Type B pancreatic cell (in vitro differentiated cells): ENCODE measurements at places on chromosomes 4 and X. TPM values are rescaled to one million over a fixed set of nuclear protein-coding genes. Genes with fewer than 3 reads are reported as not detected.

The POU3F4 gene
- 0.45 and 1.3 TPM in 2 replicates for total RNA-seq

The DCLK2 gene
- 4.8 and 24.9 TPM in 2 replicates for total RNA-seq

The ZNF595 gene
- 7.0 and 9.3 TPM in 2 replicates for total RNA-seq

The TEX13C gene
- total RNA-seq, result not detected in 2 replicates

The ADH1B gene
- total RNA-seq, result 2.2 and 6.1 TPM in 2 replicates

The SPINK2 gene
- 0.87 and 4.6 TPM in 2 replicates for total RNA-seq

The PTTG2 gene
- total RNA-seq, result not detected in 2 replicates

The KLKB1 gene
- 0.24 and 0.67 TPM in 2 replicates for total RNA-seq

The HSFX1 gene
- 1.00 and 2.4 TPM in 2 replicates for total RNA-seq

The POU4F2 gene
- total RNA-seq, result 0.19 TPM in 2 replicates

The LSM6 gene
- total RNA-seq, result 38.1 and 41.1 TPM in 2 replicates

The TGIF2LX gene
- total RNA-seq, result not detected in 2 replicates

DNA sequence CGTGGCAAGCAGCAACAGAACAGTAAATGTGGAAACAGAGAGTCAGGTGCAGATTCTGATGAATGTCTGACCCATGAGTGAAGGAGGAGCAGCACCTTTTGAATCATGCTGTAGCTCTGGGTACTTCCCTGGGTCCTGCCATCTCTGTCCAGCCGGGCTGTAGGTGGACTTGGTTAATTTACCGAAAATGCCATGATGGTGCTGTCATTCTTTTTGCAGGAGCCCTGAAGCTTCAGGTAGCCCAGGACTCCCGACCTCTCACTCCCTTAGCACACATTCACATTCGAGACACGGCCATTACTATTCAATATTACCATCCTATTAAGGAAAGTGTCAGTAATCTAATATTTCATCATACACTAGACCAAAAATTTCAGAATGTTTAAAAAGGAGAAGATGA is 320.9 kb downstream of the STK32B start:
- no peak for DNase-seq
- H3K36me3 ChIP-seq, result no peaks in the 10 kb centered on the region
- H3K27me3 ChIP-seq, result peaks cover 29% of the 10 kb centered on the region
- H3K27ac ChIP-seq, result no peak overlapping the region
- H3K4me1 ChIP-seq, result no peaks in the 10 kb centered on the region

DNA sequence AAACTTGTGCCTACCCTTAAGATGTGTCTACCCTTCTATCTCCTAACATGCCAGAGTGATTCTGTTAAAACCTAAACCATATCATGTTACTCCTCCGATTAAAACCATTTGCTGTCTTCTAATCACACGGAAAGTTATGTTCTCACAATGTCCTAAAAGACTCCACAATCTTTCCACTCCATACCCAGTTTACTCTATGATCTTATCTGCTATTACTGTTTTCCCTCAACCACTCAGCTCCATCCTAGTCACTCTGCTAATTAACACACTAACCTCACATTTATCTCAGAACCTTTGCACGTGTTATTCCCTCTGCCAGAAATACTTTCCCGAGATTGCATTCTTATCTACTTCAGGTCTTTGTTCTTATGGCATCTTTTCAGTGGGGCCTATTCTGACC is 47.6 kb upstream of the UPRT start:
- DNase-seq, result no peak
- H3K36me3 ChIP-seq, result no peaks in the 10 kb centered on the region
- H3K27ac ChIP-seq, result no peak overlapping the region
- H3K27me3 ChIP-seq, result no peaks in the 10 kb centered on the region

GRCh38 chrX:29617725-29618124 is 597.6 kb upstream of the MAGEB2 start:
- H3K27ac ChIP-seq, result no peak overlapping the region
- no peak overlapping the region for H3K4me3 ChIP-seq
- no peak for DNase-seq
- H3K4me1 ChIP-seq, result no peaks in the 10 kb centered on the region
- no peaks in the 10 kb centered on the region for H3K27me3 ChIP-seq

DNA sequence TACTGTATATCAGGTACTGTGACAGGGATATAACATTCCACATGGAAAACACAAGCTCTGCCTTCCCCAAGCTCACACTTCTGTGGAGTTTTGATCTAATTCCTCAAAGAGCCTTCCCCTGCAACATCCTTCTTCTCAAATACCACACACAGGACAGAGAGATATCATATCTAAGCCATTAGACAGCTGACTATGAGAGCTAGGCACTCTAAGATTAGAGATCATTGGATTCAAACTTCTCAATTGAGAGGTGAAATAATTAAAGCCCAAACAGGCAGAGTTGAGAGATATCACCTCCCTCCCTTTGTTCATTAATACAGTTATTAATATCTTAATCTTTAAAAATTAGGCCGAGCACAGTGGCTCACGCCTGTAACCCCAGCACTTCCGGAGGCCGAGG is 25.0 kb downstream of the TEC start:
- H3K4me3 ChIP-seq, result no peak overlapping the region
- no peak for DNase-seq
- H3K36me3 ChIP-seq, result no peaks in the 10 kb centered on the region
- no peak overlapping the region for H3K27ac ChIP-seq

GRCh38 chr4:139278485-139278884 is 1.5 kb downstream of the MGARP start:
- no peak for DNase-seq
- no peak overlapping the region for H3K27ac ChIP-seq
- peaks cover 16% of the 10 kb centered on the region for H3K4me1 ChIP-seq
- no peaks in the 10 kb centered on the region for H3K36me3 ChIP-seq
- H3K27me3 ChIP-seq, result peaks cover 42% of the 10 kb centered on the region

- no peak overlapping the region for H3K4me3 ChIP-seq
- H3K4me1 ChIP-seq, result no peaks in the 10 kb centered on the region
- no peaks in the 10 kb centered on the region for H3K36me3 ChIP-seq
- DNase-seq, result peak; percentile 72
- no peak overlapping the region for H3K27ac ChIP-seq
These were observed 41.4 kb downstream of the SRPX2 start for GRCh38 chrX:100685284-100685996.

- no peak overlapping the region for H3K4me3 ChIP-seq
- H3K27me3 ChIP-seq, result no peaks in the 10 kb centered on the region
- no peaks in the 10 kb centered on the region for H3K4me1 ChIP-seq
These were observed 37.0 kb upstream of the OTUD4 start for GRCh38 chr4:145217349-145217748.

- H3K4me1 ChIP-seq, result peaks cover 3% of the 10 kb centered on the region
- H3K27ac ChIP-seq, result peak overlapping the region; percentile 18
- H3K36me3 ChIP-seq, result peaks cover 40% of the 10 kb centered on the region
- no peaks in the 10 kb centered on the region for H3K27me3 ChIP-seq
- H3K4me3 ChIP-seq, result no peak overlapping the region
These were observed 23.4 kb downstream of the CCNI start for GRCh38 chr4:77052352-77052751.
